ENCODE measurements at places on chromosomes 3 and 15.
A peak's percentile ranks its signal among the peaks of the same experiment; 100 is the strongest.

GRCh38 chr3:64379221-64379620, 154.0 kb upstream of the PRICKLE2 start:
- DNase-seq, result no peak

DNA sequence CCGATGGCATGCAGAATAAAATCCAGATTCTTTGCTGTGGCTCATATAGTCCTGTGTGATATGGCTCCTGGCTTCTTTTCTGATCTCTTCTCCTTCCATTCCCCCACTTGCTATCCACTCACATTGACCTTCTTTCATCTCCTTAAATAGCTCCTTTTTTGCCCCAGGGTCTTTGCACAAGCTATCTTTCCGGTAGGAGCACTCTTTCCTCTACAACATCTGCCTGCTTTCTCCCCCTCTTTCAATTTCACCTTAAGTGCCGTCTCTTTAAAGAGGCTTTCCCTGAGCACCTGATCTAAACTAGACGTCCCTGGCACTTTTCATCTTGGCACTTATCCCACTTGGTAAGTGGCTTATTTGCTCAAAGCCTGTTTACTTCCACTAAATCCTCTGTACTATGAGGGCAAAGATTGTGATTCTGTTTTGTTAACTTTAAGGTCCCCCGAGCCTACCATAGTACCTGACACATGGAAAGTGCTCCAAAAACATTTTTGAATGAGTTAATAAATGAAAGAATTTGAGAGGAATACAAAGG, 323.3 kb upstream of the TLE3 start:
- DNase-seq, result no peak

- DNase-seq, result no peak
Observed at GRCh38 chr15:40904552-40905201, 10.4 kb downstream of the VPS18 start.

GRCh38 chr15:42021593-42021992, 751 bp upstream of the PLA2G4E start:
- no peak for DNase-seq

GRCh38 chr3:5431146-5431545, 243.6 kb downstream of the EDEM1 start:
- DNase-seq, result no peak

DNA sequence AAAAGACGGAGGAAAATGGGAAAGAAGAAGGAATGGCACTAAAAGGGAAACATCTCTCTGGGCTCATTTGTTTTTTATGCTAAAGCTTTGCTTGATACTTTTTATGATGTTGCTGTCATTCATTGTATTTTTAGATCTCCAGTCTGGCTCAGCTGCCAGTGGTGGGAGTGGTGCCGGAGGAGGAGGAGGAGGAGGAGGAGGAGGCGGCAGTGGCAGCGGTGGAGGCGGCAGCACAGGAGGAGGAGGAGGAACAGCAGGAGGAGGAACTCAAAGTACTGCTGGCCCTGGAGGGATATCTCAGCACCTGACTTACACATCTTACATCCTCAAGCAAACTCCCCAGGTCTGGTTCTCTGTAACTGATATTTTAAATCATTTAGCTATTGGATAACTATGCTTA, 49.6 kb downstream of the MAP6D1 start:
- no peak for DNase-seq

- peak; percentile 3 for DNase-seq
Observed at GRCh38 chr15:101172501-101173071, 79.3 kb downstream of the CHSY1 start.

DNA sequence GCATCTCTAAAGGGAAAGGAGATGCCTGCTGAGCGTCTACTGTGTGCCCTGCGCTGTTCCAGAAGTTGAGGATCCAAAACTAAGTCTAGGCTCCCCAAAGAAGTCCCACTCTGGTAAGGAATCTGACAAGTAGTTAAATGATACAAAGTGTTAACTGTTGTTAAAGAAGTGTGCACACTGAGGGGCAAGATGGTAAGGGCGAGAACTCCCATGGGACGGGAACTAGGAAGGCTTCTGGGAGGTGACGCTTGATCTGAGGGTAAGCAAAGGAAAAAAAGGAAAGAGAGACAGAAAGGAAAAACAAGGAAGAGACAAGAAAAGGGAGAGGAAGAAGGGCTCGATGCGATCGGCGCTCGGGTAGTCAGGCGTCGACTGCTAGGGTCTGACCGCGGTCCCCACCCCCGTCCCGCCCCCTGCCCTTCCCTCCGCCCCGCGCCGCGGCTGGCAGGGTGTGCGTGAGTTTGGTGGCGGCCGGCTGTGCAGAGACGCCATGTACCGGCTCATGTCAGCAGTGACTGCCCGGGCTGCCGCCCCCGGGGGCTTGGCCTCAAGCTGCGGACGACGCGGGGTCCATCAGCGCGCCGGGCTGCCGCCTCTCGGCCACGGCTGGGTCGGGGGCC, at the start of gene LACTB:
Gene LACTB (plus strand): TSS at position 480 of the 620 bp plus-strand sequence. CDS start 11 bp downstream, at position 491.
- peak; percentile 95 for DNase-seq

DNA sequence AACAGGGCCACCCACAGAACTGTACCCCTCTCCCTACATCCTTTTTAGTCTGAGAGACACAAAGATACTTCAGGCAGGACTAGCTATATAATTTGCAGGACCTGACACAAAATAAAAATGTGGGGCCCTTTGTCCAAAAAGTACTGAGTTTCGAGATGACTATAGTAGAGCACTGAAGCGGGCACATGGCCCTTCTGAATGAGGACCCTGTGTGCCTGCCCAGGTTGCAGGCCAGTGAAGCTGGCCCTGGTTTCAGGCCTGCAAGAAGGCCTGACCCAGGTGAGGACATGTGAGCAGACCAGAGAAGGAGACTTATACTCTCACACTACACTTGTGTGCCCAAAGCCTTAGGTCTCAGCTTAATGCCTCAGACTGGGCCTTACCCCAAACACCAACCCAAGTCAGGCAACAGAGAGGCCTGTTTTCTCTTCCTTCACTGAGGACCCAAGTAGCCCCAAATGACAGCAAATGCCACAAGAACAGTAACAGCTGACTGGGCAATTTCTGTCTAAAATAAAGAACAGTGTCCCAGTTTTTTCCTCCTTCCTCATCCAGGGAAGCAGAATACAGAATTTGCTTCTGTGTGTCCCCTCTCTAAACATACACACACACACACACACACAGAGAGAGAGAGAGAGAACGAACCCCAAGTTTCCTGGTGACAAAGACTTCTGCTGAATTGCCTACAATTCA, 100.9 kb upstream of the ARHGEF3 start:
- DNase-seq, result no peak

- DNase-seq, result no peak
Observed at GRCh38 chr15:28914046-28914445, 28.3 kb downstream of the APBA2 start.

GRCh38 chr15:100918690-100919480, at the start of gene LRRK1:
Gene LRRK1 (plus strand): TSS chr15:100919357. CDS start chr15:100924633, 5,276 bp downstream.
- DNase-seq, result peak; percentile 41

- DNase-seq, result no peak
Observed at GRCh38 chr3:11919390-11919789, 72.7 kb upstream of the TAMM41 start.

DNA sequence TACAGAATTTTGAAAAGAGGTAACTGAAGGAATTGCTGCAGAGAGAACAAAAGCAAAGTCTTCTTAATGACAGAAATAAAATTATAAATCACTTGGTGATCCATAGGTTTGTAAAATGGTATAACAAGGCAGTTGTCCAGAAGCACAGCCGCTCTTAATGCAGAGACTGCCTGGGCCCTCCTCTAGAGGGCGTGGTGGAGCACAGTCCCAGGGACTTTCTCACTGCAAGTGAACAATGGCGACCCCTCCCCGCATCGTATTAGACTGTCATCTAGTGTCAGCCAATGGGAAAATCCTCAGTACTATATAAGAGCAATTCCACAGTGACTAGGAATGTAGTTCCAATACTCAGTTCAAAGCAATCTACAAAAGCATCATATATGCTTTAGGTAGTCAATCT, 26.4 kb upstream of the ZBED2 start:
- DNase-seq, result no peak

GRCh38 chr3:96200897-96201296, 613.5 kb upstream of the EPHA6 start:
- no peak for DNase-seq

- DNase-seq, result no peak
Observed at GRCh38 chr3:17176757-17177156, 292.0 kb downstream of the PLCL2 start.

- DNase-seq, result no peak
Observed at GRCh38 chr3:31252216-31253185, 280.2 kb upstream of the STT3B start.

GRCh38 chr3:129473769-129474152, 33.7 kb downstream of the IFT122 start:
- no peak for DNase-seq

DNA sequence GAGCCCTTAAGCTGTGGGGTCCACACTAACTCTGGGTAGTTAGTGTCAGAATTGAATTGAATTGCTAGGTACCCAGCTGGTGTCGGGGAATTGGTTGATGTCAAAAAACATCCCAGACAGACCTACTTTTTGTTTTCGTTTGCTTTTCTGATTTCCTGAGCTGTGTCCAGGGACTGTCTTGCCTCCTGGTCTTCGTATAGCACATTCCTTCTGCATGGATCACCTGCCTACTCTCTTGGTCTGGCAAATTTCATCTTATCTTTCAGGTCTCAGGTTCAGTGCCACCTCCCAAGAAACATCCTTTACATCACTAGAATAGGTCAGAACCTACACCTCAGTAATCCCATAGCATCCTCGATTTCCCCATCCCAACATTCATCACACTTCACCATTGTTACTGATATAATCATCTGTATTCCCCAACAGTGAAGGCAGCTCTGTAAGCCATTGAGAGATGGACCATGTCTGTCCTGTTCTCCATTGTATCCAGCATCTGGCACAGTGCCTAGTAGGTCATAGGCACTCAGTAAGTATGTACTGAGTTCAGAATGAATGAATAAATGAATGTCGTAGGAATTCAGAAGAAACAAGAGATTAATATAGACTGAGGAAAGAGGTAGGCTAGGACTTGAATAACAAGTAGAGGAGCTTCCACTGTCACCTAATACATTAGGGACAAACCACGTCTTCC, 81.2 kb downstream of the ANP32A start:
- DNase-seq, result no peak

- DNase-seq, result peak; percentile 73
Observed at GRCh38 chr3:141401573-141402475, 33.5 kb downstream of the ZBTB38 start.

GRCh38 chr3:111684640-111685039, 89.5 kb upstream of the ZBED2 start:
- no peak for DNase-seq

GRCh38 chr3:161475905-161476304, 20.7 kb upstream of the OTOL1 start:
- DNase-seq, result no peak

- peak; percentile 13 for DNase-seq
Observed at GRCh38 chr3:53555068-53555588, 60.7 kb downstream of the CACNA1D start.

GRCh38 chr3:185534511-185534910, 17.9 kb downstream of the LIPH start:
- no peak for DNase-seq

DNA sequence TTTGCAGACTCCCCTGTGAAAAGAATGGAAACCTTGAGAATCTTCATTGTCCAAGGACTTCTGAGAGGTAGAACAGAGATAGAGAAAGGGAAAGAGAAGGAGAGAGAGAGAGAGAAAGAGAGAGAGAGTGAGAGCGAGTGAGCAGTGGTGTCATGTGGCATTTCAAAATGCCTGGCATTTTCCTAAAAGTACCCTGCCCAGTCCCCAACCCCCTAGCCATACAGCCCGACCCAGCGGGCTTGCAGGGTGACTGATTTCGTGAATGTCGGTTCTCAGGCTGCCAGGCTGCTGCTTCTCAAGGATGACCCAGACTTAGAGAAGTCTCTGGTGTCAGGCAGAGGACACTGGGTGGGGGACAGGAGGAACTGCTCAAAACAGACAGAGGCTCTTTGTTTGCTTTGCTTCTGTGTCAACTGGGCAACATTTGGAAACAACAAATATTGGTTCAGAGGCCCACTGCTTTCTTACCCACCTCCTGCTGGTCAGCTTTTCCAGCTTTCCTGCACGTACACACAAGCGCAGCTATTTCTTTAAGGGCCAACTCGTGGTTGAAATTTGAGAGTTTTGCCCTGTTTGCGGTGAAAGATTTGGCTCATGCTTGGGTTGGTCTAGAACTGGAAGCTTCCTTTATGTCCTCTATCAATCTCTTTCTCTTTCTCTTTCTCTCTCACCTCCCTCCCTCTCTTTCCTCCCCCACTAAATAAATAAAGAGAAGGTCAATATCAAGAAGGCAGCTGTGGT, 3.7 kb upstream of the TF start:
- DNase-seq, result no peak

DNA sequence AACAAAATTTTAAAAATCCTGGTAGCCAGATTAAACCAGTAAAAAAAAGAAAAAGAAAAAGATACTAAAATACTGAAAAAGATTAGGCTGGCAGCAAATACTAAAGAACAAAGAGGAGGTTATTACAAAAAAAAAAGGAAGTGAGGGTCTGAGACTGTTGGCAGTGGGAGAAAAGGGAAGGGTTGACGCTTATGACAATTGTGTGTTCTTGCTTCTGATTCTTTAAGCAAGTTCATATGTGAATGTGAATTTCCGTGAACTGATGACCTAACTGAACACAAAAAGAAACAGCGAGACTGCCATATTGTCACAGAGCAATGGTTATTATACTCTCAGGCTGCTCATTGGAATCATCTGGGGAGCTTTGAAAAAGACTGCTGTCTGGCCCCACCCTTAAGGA, 56.5 kb downstream of the ATP13A4 start:
- no peak for DNase-seq

Measured in NCI-H526 (cell line).